ENCODE measurements at places on chromosomes 2 and 18.
A peak's percentile ranks its signal among the peaks of the same experiment; 100 is the strongest.

GRCh38 chr18:22169889-22170420 lies 566 bp downstream of the GATA6 start:
- no peak for DNase-seq

GRCh38 chr2:24920098-24920808 lies at the start of gene ADCY3:
Gene ADCY3, minus strand, starts transcription at chr2:24920237. Its CDS starts 1,250 bp downstream, at chr2:24918987.
- DNase-seq = peak; percentile 55

- no peak for DNase-seq
Observed at GRCh38 chr2:17821535-17822444, 5.5 kb downstream of the MSGN1 start.

- no peak for DNase-seq
Observed at GRCh38 chr18:30248056-30248455, 794.5 kb downstream of the DSC3 start.

GRCh38 chr18:6732952-6733351 lies 3.4 kb downstream of the ARHGAP28 start:
- no peak for DNase-seq

- peak; percentile 70 for DNase-seq
Observed at GRCh38 chr2:96144481-96145035, 682 bp downstream of the DUSP2 start.

DNA sequence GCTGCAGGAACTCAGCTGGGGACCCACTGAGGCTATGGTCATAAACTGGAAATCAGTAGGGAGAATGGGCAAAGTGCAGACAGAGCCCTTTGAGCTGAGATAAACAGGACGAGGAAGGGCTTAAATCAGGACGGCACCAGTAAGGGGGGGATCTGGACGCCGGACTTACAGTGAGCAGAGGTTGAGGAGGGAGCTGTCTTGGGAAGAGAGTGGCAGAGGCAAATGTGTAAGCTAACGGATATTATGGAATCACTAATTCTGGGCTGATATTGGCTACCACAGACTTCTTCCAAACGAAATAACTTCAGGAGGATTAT lies 539 bp downstream of the CYP27A1 start:
- no peak for DNase-seq

GRCh38 chr2:188089901-188090300 lies 201.8 kb upstream of the GULP1 start:
- no peak for DNase-seq

GRCh38 chr2:180979749-180980105 lies 678 bp upstream of the UBE2E3 start:
- no peak for DNase-seq

- no peak for DNase-seq
Observed at GRCh38 chr2:157785200-157785599, 90.9 kb downstream of the ACVR1 start.

DNA sequence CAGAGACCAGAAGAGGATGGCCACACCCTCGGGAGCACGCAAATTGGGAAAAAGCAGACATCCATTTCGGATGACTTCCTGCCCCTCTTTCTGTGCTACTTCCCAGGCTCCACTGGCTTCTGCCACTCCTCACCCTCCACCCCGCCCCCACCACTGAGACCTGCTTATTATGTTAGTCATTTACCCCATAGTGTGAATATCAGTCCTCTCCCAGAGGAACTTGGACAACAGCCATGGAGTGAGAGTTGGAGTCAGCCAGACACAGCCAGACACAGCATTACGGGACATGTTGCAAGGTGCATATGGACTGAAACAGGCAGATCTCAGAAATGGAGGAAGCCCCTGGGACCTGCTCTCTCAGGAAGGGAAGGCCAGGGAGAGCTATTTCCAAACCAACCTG lies 51.8 kb downstream of the CTIF start:
- DNase-seq = no peak

- DNase-seq = no peak
Observed at GRCh38 chr18:56083097-56083521, 495.1 kb upstream of the TCF4 start.

- DNase-seq = no peak
Observed at GRCh38 chr2:178177066-178177679, 17.1 kb upstream of the OSBPL6 start.

DNA sequence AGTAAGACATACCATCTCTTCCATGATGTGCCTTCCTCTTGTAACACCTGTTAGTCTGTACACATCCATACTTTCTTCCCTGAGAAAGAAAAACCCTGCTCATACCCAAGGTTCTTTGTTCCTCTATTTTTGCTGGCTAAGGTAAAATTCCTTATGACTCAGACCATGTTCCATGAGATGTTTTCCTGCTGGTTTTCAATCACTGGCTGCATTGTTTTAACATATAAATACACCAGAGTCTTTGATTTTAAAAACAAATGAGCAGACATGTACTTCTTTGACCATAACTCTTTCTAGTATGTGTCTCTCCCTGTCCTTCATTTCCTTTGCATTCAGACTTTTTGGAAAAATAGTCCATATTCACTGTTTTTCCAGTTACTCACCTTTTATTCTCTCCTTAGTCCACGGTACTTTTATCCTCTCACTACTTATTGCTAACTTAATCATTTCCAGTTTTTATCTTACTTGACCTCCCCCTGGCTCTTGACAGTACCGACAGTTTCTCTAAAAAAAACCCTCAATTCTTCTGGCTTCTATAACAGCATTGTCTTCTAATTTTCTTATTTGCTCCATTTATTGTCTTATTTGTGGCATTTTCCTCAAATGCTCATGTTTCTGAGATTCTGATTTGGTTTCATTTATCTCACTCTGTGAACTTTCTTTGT lies 4.3 kb downstream of the VAPA start:
- DNase-seq = no peak

All from CD4-positive, alpha-beta T cell (primary cell).